ENCODE measurements at places on chromosomes 7 and 10.

DNA sequence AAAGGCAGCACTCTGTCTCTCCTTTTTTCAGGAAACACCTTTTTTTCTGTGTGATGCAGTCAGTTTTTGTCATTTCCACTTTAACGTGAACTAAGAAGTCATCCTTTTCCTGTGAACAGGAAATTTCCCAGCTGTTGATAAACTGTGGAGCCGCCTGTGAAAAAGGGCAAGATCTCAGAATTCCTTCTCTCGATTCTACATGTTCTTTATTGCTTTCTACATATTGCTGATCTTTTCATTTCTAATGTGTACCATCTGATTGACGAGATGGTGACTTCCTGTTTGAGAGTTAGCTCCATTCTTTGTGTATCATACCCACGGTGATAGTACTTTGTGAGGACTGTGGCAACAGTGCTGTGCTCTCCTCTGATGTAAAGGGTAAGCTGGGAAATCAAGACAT, 50.4 kb downstream of the ADD3 start:
- no peak for DNase-seq

GRCh38 chr7:94050046-94050445, 45.9 kb upstream of the BET1 start:
- DNase-seq: no peak

DNA sequence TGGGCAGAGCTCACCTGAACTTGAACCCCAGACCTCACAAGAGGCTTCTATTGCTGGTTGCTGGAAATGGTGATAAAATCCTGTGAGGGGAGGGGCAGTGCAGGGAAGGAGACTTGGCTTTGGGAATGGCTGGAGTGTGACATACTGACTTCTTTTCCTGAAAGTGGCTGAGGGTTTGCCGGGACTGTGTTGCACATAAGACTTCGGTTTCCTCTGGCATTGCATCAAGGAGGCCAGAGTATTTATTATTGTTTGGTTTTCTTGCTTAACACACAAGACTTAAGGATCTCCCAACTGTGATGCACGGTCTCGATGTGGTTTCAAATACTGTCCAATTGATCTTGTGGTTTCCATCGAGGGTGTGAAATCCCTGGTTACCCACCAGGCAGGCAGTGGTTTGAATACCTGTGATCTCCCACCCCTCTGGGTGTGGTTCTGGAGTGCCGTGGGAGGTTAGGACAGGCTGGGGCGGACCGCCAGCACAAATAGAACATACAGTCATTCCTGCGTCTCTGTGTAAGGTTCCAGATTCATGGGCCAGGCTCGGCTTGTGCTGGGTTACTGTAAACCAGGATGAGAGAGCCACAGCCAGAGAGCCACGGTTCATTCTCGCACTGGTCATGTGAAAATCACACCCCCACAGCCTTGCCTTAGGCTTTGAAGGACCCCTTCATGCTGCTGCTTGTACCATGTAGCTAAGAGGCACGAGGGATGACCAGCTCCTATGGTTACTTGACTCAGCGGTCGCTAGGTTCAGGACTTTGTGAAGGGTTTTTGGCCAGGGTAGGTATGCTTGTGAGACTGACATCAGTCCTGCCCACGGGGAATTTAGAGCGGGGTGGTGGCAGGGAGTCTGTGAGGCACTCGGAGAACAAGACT, 39.2 kb downstream of the WBP1L start:
- DNase-seq: no peak

DNA sequence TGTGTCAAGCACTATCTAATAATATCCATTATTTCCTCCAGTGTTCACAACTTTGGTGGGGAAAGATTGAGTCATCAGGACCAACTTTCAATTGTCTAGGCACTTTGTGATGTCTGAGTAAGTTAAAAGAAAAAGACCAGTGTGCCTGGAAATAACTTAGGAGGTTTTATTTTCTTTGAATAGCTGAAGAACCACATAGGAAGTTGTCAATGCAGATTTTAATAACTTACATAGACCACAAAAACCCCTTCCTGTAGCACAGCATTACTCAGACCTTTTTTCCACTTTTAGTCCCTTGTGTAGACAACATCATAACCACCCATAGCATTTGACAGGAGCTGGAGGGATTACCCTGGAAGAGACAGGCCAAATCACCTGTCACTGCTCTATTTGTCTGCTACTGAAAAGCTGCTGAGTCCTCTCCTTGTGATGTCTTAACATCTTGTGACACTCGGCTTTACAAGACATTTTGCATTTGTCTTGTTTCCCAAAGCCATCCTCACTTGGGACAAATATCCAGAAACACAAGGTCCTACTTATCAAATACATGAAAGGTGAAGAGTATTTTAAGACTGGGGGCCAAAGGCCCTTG, 241.5 kb upstream of the PTER start:
- DNase-seq: no peak

DNA sequence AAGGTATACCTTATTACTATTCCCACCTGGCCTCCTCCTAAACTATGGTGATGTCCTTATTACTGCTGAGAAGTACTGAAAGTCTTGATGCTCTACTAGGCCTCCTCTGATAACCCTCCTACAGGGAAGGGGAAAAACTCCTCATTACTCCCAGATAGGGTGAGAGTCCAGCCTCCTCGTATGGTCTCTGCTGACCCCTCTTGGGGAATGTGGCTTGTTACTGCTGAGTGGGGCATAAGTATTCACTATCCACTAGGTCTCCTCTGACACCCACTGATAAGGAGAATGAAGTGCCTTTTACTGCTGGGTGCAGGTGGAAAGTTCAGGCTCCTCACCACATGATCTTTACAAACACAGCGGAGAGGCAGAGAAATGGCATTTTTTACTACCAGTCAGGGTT, 222.9 kb downstream of the CHRM2 start:
- DNase-seq: no peak

DNA sequence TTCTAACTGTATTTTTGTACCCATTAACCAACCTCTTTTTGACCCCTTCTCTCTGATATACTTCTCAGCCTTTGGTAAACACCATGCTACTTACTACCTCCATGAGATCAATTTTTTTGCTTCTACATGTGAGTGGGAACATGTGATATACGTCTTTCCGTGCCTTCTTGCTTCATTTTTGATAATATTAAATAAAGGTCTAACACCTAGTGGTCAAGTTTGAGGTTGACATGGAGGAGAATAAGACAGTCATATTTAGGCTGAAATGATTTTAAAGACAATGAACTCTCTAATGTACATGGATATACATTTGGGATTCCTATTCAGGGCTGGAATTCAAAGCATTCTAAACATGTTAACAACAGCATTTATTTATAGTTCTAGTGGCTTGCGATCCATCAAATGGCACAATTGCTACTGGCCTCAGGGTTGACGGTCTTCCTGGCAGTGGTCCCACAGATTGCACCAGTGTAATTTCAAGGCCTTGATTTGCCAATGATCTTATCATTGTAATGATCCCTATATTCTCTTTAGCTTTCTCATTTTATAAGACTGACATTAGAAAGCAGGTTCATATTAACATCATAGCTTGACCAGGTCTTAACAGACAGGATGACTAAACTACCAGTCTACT, 315.9 kb upstream of the ETV1 start:
- DNase-seq: no peak

GRCh38 chr10:104767745-104768144, 126.7 kb downstream of the SORCS3 start:
- no peak for DNase-seq

DNA sequence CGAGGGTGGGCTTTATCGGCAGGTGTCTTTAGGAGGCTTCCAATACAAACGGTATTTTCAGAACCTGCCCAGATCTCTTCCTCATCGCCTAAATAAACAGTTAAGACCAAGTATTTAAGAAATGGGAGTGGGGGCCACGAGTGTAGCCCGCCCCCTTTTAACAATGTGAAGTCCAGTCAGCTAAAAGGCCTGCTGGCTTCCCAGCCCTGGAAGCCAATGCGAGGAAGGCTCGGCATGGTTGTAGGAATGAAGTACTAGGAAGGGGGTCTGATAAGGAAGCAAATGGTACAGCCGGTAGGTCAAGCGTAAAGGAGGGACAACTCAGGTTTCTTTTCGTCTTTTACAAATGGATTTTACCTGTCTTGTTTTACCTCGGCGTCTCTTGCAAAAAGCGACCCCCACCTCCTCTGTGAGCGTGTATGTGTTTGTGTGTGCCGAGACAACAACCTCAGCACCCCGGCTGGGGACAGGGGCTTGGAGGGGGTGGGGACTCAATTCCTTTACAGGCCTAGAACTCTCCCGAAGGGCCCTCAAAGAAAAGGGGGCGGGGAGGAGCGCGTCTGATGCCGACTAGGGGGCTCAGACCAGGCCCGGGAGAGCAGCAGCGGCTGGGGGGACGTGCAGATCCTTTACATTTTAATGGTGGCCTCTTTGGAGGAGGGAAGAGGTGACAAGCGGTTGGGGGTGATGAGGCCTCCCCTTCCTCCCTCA, 147.6 kb downstream of the GPR85 start:
- peak; percentile 63 for DNase-seq

DNA sequence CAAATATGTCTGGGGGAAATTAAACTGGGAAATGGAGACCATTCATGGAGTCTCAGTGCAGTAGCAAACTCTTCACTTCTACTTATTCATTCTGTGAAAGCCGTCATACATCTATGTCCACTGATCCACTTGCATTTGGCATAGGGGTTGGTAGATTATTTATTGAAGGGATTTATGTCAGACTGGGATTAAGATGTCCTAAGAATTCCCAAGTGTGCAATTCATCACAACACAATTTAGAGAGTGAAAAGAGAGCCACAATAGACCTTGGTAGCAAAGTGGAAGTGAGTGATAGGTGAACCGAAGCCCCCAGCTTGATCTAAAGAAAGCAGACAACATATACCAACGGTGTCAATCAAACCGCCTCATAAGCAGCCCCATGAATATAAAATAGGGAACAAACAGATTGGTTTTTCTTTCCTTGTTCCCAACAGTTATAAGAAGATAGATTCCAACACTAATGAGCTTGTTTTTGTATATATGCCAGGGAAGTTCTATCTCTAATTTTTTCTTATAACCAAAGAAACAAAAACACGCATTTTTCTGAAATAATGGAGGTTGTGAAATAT, 234.3 kb downstream of the CACNA2D1 start:
- DNase-seq: no peak

DNA sequence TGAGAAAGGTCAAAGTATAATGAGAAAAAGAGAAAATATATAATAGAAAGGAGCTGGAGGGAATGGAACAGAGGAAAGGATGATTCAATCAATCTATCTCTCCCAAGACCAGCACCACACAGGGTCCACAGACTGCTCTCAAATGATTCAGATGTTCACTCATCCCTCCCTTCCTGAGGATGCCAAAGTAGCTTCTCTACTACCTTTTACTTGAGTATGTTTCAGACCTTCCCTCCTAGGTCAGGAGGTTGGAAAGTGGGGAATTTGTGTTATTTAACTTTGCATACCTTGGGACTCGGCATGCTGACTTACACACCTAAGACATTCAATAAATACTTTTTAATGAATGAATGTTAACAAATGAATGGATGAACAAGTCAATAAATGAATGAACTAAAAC, 30.6 kb downstream of the CPVL start:
- DNase-seq: no peak

DNA sequence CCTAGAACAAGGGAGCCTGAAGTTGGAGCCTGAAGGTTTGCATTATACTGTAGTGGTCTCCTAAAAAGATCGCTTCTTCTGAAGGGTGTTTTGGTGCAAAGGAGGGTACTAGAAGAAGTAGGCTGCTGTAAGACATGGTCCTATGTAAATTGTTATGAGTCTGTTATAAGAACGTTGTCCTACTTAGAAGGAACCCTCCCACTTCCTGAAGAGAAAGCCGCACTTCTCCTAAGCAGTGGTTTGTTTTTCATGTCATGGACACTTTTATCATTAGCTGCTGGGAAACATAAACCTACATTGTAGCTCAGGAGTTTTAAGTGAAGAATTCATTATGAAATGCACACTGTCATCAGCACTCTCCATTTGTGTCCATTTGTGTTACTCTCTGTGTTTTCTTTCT, 129.1 kb upstream of the ITGB1 start:
- DNase-seq: no peak

- peak; percentile 10 for DNase-seq
Measured at GRCh38 chr7:30396389-30396788, 82.2 kb downstream of the NOD1 start.

DNA sequence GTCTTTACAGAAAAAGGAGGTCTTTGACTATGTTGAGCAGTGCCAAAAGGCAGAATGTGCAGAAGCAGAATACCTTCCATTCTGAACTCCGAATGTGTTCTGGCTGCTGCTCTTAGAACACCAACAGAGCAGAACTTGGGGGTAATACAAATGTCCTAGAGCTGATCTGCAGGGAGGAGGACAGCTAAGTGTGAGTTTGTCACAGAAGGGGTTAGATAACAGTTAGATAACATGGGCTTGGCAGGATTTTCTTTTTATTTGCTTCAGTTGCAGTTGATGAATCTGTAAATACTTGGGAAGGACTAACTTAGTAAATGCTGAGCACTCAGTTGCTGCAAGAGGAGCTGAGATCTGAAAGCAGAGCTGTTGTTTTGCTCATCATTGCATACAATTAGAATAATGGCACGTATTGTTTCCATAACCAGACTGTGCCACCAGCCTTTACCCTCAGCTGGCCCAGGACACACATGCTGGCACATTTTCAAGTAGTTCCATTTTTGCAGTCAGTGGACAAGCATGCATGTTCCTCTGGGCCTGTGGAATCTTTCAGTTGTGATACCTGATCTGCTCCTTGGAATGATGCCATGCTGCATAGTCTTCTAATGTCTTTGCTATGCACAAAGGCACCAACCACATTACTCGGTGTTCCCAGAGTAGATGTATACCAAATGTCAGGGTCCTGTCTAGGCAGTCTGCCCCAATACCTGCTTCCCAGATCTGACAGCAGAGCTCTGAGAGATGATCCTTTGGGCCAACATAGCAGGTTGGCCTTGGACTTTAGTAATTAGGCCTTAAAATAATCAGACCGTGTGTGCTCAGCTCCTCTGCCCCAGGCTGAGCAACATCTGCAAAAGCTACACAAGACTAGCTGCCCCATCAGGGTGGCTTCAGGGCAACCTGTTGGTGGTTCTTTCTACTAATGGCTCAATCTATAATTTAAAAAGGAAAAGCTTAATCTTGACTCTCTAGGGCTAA, 55.7 kb downstream of the GSDME start:
- DNase-seq: peak; percentile 89

DNA sequence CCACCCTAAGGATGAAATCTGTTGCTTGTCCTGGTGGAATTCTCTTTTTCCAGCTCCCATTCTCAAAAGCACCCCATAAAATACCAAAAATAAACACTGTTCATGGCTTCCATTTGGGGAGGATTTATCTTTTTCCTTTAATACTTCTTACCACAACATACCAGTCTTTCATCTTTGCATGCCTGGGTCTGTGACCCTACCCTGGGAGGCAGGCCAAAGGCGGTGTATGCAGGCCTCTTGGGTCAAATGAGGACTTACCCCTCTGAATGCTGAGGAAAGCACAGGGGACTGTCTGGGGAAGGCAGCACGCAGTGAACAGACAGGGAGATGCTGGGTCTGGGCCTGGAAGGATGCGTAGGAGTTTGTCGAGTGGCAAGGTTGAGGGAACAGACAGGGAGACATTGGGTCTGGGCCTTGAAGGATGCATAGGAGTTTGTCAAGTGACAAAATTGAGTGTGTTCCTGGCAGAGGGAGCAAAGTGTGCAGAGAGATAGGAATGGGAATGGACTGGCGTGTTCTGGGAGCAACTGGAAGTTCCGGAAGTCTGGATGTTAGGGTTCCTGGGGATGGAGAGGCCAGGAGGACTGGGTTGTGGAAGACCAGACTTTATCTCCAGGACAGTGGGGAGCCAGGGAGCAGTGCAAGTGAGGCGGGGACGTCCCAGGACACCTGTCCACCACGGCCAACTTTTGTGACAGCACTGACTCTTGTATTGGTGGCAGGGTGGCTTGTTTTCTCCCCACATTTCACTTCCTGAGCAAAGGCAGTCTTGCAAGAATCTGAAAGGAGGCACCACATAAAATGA, 40.8 kb downstream of the MYL10 start:
- DNase-seq: no peak

- peak; percentile 57 for DNase-seq
Measured at GRCh38 chr7:80136261-80137055, 1.8 kb downstream of the GNAI1 start.

Measured in DMS79 treated with DMSO at 0.1 percent for 48 hours (cell line).